GM13977 (cell line): ENCODE measurements at places on chromosomes 7 and 10.

- no peak for DNase-seq
Measured at GRCh38 chr7:63047546-63047945, 951.1 kb upstream of the ZNF722 start.

DNA sequence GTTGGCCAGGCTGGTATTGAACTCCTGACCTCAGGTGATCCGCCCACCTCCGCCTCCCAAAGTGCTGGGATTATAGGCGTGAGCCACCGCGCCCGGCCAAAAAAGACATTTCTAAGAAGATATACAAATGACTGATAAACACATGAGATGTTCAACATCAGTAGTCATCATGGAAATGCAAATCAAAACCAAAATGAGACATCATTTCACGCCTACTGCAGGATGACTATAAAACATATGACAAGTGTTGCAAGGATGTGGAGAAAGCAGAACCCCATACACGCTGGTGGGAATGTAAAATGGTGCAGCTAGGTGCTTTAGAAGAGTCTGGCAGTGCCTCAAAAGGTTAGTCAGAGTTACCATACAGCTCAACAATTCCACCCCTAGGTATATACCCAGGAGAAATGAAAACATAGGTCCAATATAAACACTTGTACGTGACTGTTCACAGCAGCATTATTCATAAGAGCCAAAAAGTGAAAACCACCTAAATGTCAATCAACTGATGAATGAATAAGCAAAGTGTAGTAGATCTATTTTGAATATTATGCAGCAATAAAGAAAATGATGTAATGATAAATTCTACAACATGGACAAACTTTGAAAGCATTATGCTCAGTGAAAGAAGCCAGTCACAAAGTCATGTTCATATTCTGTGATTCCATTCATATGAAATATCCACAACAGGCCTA is 24.5 kb downstream of the TMEM209 start:
- no peak for DNase-seq

DNA sequence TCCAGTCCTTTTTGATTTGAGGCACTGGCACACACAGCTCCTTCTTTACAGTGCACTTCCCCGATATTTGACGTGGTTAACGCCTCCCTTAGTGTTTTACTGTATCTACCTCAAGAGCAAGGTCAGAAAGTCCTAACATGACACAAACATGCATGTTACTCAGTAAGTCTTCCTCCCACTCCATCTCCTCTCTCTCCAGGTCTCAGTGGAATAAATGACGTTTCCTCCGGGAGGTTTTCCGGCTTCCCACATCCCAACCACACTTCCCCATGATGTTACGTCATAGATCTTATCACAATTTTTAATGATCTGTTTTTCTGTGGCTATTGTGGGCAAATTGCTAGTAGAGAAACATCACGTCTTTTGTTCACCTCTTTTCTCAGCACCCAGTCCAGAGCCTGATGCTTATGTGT is 165.7 kb downstream of the PTPN20 start:
- no peak for DNase-seq

- DNase-seq, result no peak
Measured at GRCh38 chr10:102727037-102727818, 12.8 kb downstream of the SFXN2 start.

GRCh38 chr10:42351745-42352144 is 286.6 kb downstream of the ZNF33B start:
- DNase-seq, result no peak

DNA sequence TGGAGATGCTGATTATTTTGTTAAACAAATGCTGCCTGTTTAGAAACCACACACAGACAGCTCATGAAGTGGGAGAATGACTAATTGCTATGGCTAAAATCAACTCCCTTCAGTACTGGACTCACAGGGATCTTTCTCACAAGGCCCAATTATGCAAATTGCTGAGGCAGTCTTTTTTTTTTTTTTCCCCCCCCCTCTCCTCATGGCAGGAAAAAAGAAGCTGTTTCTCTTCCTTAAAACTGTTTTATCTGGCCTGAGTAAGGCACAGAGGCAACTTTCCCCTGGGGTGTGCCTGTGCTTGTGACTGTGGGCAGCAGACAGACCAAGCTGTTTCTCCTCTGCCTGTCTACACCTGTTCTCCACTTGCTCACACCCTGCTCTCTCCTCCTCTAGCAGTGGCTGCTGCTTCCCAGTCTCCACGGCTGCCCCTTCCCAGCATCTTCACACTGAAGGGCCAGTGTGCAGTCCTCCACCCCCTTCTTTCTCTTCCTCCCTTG is 65.4 kb upstream of the STEAP1B start:
- peak; percentile 34 for DNase-seq

DNA sequence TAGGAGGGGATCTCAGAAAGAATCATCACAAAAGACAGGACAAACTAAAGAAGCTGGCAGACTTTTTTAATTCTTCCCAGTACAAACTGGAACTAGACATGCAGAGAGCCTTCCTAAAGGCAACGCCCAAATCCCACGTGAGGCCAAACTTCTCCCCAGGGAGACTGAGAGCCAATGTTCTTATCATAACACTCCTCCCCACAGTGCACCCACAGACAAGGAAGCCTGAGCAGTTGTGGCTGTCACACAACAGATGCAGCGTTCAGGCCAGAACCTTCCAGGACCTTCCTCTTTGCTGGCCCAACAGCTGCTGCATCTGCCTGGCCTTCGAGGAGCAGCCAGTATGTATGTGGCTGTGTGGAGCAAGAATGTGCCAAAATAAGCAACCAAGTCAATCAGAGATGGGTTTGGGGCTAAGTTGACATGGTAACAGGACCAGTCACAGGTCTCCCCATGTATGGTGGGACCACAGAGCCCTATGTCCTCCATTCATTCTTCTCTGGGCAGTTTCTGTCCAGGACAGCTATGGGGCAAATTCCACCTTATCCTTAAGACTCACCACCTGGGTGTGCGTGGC is 34.9 kb downstream of the SRPK2 start:
- DNase-seq, result no peak

DNA sequence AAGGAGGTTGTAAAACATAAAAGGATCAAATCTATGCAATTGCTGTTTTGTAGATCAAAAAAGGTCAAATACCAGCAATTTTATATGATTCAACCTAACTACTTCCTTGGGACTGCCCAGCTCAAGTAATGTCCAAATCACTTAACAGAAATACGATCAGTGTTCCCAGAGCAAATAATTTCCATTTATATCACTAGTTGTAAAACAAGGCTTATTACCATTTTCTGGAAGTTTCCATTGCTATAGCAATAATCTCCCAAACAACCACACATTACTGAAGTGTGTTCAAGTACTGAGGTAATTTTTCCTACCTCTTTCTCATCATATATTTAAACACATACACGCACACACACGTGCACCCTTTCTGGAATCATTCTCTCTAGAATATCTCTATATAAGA is 123.3 kb downstream of the NRCAM start:
- DNase-seq, result no peak

DNA sequence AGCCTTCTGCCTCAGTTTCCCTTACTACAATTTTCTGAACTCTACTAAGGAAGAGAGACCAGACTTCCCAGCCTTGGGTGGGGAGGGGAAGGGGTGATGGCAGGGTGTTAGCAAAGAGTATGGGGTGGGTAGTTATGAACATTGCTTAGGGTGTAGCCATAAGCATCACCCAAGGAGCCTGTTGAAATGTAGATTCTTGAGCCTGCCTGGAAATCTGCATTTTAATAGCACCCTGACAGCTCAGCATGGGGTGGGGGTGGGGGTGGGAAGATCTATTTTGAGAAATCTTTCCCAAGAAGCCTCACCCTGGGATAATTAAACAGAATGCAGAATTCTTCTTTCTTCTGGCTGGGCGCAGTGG is 164.8 kb downstream of the NRF1 start:
- no peak for DNase-seq

DNA sequence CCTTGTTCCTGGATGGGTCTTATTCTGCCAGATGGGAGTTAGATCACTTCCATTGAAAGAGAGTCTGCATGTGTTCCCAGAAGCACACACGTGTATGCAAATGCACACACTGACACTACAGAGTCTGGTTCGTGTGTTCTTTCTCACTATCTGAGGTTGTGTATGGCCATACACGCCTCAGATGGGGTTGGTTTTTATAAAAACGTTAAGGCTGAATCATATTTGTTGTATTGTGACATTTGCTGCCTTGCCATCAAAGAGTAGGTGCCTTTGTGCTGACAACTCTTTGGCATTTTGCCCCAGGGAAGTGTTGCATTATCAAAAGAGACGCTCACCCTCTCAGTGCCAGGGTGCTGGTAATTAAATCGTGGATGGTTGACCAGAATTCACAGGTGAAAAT is 37.7 kb upstream of the HDAC9 start:
- DNase-seq, result no peak

DNA sequence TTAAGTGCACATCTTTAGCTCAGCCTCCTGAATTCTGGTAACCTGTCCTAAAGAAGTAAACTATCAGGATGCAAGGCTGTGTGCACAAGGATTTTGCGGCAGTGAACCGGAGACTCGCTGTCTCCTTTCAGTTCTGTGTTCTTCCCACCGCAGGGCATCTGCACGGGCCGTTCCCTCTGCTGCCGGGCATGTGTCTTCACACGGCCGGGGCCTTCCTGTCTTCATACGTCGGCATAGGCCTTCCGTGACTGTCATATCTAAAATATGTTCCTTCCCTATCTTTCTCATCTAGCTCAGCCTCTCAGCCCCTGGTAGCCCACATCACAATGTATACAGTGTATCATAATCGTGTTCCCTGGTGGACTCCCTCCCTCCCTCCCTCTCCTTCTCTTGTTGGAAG is 16.4 kb downstream of the PALD1 start:
- DNase-seq, result no peak

DNA sequence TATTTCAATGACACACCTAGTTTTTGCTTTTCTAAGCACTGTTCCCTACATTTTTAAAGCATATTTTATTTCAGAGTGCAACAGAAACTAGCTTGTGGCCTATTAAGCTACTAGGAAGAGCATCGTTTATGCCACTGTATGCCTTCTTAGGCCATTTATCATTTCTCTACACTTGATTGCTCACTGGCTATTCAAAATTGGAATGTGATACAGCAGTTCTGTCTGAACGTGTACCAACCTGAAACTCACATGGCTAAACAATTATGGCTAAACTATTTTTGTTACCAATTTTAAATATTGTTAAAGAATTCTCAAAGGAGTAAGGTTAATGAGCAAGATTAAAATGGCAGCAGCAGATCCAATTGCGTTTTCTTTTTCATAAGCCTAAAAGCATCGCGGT is 105.2 kb downstream of the GSAP start:
- DNase-seq, result no peak

GRCh38 chr10:28668363-28669226 is 8.7 kb upstream of the BAMBI start:
- DNase-seq, result no peak

DNA sequence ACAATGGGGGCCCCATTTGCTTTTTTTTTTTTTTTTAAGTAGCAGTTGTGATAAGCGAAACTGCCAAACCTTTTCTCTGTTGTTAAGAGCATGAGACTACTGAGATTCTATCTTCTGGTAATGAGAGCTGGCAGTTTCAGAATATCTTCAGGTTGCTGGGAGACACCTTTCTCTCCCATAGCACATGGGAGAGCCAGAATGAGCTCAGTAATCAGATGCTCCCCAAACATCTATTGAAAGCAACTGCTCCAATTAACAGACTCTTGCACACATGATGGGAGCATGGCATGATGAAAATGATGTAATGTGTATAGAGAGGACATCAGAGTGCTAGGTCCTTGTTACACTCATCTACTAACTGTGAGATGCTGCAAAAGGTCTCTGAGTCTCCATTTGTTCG is 18.8 kb downstream of the MYO3A start:
- no peak for DNase-seq

DNA sequence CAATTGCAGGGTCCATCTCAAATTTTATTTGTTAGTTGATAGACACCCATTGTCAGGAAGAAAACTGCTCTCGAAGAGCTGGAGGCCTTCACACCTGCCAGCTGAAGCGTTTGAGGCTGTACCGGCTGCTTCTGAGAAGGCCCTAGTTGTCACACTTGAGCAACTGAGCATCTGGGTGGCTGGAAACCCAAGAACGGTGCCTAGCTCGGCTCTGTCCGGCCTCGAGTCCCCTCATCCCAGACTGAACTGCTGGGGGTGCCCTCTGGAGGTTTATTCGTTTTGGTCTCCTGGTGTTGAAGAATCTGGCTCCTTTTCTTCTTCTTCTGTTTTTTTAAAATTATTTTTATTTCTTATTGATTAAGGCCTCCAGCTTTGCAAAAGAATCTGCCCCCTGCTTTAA is 59.3 kb upstream of the EXOC6 start:
- DNase-seq, result no peak

- no peak for DNase-seq
Measured at GRCh38 chr10:33880291-33880690, 545.8 kb upstream of the NRP1 start.

DNA sequence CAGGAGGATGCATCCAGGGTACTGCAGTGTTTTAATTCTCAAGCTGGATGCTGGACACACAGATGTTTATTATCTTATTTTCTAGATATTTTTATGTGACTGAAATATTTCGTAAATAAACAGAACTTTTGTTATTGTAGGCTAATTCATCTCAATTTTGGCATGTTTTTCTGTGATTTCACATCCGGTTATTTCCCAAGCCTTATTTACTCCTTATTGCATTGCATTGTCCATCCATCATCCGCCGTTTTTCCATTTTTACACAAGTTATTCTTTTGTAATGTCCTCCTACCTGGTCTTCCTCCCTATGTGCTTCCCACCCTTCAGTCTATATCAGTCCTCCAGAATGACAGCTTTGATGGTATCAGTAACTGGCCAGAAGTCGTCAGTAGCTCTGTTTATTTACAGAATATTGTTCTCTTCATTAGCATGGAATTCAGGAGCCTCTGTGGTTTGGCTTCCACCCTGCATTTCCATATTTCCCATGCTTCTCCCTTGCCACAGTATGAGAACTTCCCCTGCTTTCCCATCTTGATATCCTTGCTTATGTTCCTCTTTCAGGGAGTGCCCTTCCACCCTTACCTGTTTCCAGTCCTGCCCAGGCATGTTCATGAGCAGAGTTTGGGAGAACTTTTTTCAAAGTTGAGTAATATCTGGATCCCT is 16.1 kb downstream of the GNAI1 start:
- DNase-seq, result no peak

DNA sequence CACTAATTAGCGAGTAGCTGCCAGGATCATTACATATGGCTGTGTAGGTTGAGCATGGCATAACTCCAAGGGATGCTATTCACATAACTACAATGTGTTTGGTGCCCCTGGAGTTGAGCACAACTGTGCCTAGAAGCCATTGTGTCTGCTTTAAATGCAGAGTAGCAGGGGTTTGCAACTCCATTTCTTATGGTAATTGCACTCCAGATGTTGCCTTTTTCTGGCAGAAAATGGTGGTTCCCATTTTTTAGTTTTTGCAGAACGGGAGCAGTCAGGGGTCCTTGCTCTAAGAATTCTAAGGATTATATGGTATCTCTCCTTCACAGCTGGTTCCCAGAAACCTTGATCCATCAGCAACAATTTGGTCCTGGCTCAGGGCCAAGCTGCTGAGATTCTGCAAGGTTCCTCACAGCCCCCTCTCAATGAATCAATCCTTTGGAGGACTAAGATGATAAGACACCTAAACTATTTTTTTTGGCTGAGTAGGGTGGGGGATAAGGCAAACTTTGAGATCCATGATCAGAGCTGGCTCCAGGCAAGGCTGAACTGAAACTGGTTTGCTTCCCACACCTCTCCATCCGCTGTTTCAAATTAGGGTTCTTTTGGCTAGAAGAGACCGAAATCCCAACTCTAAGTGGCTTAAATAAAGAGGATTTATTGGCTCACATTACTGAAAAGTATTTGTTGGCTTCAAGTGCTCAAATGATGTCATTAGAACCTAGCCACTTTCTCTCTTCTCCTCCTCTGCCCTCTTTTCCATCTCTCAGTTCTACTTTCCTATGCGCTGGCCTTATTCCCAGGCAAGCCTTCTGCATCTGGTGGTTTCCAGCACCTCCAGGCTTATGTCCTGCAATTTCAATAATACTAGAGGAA is 97.5 kb upstream of the CCDC6 start:
- DNase-seq, result no peak
